Stimulated activated CD8-positive, alpha-beta memory T cell treated with anti-CD3 and anti-CD28 coated beads, Interleukin-4, amount 100 ng/mL, for 1 hour (primary cell): ENCODE measurements at places on chromosomes 11 and 22.

DNA sequence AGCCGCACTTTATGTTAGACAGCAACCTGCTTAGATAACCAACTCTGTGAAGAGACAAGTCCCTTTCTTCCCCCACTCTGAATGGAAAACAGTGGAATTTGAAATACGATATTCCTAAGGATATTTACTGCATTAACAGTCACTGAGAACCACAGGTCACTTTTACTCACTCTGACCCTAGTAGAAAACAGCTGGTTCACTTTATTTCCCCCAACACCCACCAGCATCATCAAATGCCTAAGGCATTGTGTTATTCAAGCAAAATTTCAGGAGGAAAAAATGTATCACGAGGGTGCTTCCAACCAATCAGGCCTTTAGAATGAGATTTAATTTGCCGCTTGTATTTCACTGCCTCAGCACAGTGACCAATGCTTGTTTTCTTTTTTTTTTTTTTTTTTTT is 1134.1 kb upstream of the CCDC90B start:
- no peak for DNase-seq

GRCh38 chr22:30574095-30574981 is at the start of gene GAL3ST1:
Gene GAL3ST1, minus strand, starts transcription at chr22:30574665. Its CDS starts 17,273 bp downstream, at chr22:30557392.
- DNase-seq, result no peak

DNA sequence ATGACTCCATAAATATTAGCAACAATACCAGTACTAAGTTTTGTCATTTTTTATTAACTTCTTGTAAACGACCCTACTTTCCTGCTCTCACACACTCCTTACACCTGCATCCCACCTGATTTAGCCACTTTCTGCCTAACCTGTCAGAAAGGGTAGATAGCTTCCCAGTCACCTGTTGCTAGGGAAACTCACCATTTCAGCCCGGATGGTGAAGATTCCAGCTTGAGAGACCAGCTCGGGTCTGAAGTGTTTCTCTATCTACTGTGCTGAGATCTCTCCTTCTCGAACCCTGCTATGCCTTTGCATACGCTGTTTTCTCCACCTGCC is at the start of gene PARVG:
Gene PARVG (plus strand): TSS at position 220 of the 327 bp plus-strand sequence. CDS start 2,405 bp downstream, outside the sequence.
- DNase-seq, result no peak

GRCh38 chr11:60633645-60634044 is 65.8 kb upstream of the MS4A8 start:
- no peak for DNase-seq

GRCh38 chr11:103862802-103863174 is 173.7 kb upstream of the DDI1 start:
- no peak for DNase-seq

GRCh38 chr22:43308060-43308830 is 34.9 kb downstream of the SCUBE1 start:
- DNase-seq, result no peak
